ENCODE measurements at places on chromosomes 12 and 14.
A peak's percentile ranks its signal among the peaks of the same experiment; 100 is the strongest.

GRCh38 chr14:77009014-77009413, 19.5 kb downstream of the IRF2BPL start:
- DNase-seq = no peak

DNA sequence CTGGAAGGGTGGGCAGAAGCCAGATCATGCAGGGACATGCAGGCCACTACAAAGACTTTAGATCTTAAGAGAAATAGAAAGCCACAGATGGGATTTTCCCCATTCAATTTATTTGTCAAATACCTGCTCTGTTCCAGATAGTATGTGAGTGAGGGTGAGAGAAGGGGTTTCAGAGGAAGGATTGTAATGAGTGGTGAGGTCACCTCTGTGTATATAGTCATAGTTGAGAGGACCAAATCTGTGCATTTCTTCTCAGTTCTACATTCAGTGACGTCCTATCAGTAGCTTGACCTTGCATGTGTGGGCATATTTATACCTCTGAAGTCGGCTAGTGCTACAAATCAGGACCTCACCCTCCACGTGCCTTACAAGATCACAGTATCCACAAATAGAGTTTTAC, 31.2 kb upstream of the RBM19 start:
- DNase-seq = no peak

GRCh38 chr14:98955741-98956070, 316.3 kb downstream of the BCL11B start:
- DNase-seq = no peak

GRCh38 chr12:25262389-25263074, 11.8 kb upstream of the KRAS start:
- no peak for DNase-seq

DNA sequence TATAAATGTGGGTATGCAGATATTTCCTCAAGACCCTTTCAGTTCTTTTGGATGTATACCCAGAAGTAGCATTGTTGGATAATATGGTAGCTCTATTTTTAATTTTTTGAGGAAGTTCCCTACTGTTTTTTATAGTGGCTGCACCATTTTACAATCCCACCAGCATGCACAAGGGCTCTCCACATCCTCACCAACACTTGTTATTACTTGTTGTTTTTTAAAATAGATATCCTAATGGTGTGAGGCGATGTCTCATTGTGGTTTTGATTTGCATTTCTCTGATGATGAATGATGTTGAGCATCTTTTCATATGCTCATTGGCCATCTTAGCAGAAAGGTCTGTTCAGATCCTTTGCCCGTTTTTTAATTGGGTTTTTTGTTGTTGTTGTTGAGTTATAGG, 47.1 kb downstream of the DIP2B start:
- DNase-seq = no peak

- no peak for DNase-seq
These were observed 15.1 kb upstream of the PPFIBP1 start for GRCh38 chr12:27508736-27509431.

DNA sequence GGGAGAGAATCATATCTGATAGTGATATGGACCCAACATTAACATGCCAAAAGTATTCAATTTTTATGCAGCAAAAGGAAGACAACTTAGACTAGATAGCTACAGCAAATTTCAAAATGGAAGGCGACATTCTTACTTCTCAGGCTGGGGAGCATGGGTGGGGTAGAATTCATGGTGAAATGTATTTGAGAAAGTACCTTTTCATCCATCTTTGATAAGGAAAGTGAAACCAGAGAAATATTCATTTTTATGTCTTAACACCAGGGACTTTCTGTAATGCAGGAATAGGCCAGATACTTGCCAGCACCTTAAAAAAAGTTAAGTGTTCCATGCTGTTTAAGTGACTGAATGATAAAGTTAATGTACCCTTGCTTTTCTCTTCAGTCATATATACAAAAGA, 13.4 kb downstream of the BTG1 start:
- DNase-seq = no peak

- DNase-seq = no peak
These were observed 240.7 kb upstream of the PLEKHG7 start for GRCh38 chr12:92462049-92462448.

GRCh38 chr12:28569698-28570411, 379.6 kb downstream of the CCDC91 start:
- no peak for DNase-seq

DNA sequence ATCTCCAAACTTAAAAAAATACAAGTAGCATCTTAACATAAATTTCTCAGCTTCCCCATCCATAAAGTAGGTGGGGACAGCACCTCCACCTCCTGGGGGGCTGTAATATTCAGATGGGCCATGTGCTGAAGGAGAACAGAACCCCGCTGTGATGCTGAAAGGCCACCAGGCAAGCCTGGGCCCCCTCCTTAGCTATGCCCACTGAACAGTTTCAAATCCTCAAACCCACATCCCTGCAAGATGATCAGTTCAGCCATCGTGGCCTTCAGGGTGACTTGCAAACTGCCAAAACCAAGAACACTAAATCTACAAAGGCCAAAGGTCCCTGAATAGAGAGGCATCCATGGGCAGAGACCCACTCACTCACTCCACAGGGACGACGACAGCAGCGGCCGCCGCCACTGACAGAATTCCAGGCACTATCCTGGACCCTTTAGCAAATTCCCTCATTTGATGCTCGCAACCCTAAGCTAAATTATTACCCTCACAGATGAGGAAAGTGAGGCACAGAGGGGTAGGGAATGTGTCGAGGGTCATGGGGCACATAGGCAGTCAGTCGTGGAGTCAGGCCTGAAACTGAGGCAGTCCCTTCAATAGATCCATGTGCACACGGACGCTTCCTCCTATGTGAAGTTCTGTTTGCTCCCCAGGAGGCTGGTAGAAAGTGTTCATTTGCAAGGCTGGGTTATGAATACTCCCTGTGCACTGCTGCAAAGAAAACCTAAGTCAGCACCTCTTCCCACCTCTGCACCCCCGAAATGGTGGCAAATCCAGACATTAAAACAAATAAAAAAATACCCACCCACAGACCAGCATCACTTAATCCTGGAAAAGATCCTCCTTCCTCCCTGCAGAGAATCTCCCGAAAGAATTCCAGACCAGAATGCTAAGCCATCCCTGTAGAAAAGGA, 5.9 kb downstream of the ITPK1 start:
- no peak for DNase-seq

GRCh38 chr14:106417224-106418049, 891.1 kb downstream of the TMEM121 start:
- DNase-seq = peak; percentile 64

GRCh38 chr12:116247377-116247776, 30.1 kb downstream of the MED13L start:
- no peak for DNase-seq

DNA sequence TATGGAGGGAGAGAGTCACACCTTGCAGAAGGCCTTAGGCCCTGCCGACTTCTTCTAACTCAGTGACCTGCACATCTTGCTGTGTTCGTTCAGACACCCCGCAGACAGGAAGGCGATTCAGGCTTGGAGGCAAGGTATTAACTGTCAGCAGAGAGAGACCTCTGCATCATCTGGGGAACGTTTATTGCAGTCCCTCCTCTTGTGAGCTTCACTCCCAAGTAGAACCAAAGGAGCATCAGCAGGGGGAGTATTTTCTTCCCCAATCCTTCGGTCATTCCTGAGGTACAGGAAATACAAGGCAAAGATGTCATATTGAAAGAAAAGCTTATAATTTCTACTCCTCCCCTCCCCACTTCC, 217.9 kb downstream of the CRADD start:
- DNase-seq = no peak

DNA sequence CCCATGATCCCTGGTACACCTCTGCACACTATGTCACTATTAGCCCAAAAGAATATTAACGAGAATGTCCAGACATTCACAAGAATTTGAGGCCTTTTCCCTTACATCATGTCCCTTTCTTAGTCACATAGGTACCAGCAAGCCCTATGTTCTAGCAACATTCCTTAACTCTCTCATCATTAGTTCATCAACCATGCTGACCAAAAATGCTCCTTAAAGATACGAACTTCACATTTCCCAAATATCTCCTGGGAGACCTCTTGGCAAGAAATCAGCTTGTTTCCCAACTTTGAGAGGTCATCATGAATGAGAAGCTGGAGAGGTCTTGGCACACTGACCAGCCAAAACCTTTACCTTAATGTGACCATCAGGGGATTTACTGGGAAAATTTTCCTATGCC, 4.6 kb downstream of the SALL2 start:
- no peak for DNase-seq

- DNase-seq = peak; percentile 74
These were observed 24.9 kb downstream of the SLC6A12 start for GRCh38 chr12:188910-189621.

GRCh38 chr14:56199095-56199981, 81.1 kb downstream of the PELI2 start:
- peak; percentile 61 for DNase-seq

- no peak for DNase-seq
These were observed 16.7 kb upstream of the TMEM106C start for GRCh38 chr12:47946413-47947323.

- no peak for DNase-seq
These were observed 164.2 kb downstream of the SSPN start for GRCh38 chr12:26359576-26359975.

- no peak for DNase-seq
These were observed 271.9 kb downstream of the CPNE8 start for GRCh38 chr12:38633511-38633910.

GRCh38 chr14:55297611-55298499, 26.6 kb downstream of the FBXO34 start:
- DNase-seq = no peak

- DNase-seq = no peak
These were observed 237.1 kb downstream of the SLC41A2 start for GRCh38 chr12:104721039-104721405.

GRCh38 chr12:108712165-108712924, 19.0 kb downstream of the CORO1C start:
- no peak for DNase-seq

- no peak for DNase-seq
These were observed 3.2 kb downstream of the RABGGTA start for GRCh38 chr14:24268225-24268624.

DNA sequence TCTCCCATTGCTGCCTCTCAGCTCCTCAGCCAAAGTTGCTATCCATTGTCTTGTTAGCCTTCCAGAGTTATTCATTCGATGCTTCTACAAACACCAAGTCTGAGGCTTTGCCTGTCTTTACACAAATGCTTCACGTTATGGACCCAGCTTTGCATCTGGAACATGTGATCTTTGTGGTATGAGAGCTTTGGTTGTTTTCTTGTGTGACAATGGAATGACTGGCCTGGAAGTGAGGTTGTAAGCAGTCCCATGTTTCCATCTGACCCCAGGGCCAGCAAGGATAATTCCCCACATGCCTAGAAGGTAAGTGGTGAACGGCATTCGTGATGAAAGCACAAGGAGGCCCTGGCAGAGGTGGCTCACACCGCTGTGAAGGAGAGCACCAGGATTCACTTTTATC, 866.7 kb upstream of the TMEM132C start:
- no peak for DNase-seq

All from ELF-1 (cell line).